ENCODE measurements at places on chromosomes 2 and 18.

DNA sequence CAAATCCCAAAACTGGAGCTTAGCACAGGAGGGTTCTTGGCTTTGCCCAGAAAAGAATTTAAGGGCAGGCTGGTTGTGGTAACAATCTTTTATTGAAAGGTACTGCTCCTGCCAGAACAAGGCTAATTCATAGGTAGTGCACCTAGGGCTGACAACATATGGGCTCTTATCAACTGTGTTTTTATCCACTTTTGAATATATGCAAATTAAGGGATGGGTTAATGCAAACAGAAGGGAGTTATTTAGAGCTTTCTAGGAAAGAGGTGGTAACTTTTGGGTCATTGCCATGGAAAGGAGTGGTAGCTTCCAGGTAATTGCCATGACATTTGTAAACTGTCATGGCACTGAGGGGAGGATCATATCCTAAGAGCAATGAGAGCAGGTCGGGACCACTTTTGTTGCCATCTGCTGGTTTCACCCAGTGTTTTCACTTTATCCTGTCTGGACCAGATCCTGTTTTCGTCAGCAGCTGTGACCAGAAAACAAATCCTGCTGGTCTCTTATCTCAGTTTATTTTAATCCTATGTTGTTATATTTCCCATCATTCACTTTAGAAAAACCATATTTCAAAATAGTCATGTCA, 981 bp downstream of the C2orf66 start:
- no peak for DNase-seq

GRCh38 chr18:76484749-76485387, 10.2 kb downstream of the ZNF516 start:
- DNase-seq, result no peak

GRCh38 chr2:74902281-74902860, 56.1 kb upstream of the POLE4 start:
- no peak for DNase-seq

DNA sequence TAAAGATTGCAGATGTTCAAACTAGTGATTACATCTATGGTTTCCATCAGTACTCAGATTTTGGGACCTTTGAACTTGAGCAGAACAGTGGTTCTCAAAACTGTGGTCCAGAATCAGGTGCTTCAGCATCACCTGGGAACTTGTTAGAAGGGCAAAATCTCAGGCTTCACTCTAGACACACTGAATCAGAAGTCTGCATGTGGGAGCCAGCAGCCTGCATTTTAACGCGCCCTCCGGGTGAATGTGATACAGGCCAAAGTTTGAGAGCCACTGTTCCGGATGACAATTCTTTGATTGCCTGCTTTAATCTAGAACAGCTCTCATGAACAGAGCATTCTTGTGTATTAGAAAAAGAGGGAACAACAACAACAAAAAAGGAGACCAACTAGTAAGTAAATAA, 261.7 kb downstream of the GPD2 start:
- DNase-seq, result no peak

GRCh38 chr2:18585526-18585925, 3.8 kb downstream of the NT5C1B start:
- DNase-seq, result no peak

- no peak for DNase-seq
Observed at GRCh38 chr2:74911061-74911460, 47.4 kb upstream of the POLE4 start.

GRCh38 chr2:77457665-77458064, 64.5 kb downstream of the LRRTM4 start:
- no peak for DNase-seq

DNA sequence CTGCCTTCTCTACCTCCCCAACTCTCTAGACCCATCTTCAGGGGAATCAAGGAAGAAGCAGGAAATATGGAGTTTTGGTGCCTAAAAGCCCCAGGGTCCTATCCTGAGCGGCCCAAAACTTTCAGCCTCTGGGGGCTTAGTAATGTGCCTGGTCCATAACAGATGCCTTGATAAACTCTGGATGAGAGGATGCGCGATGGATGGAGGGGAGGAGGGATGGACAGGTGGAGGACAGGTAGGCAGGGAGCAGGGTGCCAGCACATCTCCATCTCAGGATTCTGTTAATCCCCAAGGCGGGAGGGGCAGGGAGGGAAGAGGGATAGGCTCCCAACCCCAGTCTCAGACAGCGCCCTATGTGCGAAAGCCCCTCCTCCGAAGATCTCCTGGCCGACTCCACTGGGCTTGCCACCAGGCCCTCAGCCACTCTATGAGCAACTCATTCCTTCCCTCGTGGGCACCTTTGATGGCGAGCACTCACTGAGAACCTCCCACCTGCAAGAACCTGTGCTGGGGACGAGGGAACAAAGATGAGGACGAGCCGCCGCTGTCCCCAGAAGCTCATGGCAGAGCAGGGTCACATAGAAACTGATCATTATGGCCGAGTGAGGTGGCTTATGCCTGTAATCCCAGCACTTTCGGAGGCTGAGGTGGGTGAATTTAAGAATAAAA, 23.1 kb downstream of the HS1BP3 start:
- no peak for DNase-seq

- DNase-seq, result no peak
Observed at GRCh38 chr2:226652369-226652768, 147.3 kb downstream of the IRS1 start.

GRCh38 chr2:9422321-9423099, 818 bp downstream of the ITGB1BP1 start:
- peak; percentile 30 for DNase-seq

DNA sequence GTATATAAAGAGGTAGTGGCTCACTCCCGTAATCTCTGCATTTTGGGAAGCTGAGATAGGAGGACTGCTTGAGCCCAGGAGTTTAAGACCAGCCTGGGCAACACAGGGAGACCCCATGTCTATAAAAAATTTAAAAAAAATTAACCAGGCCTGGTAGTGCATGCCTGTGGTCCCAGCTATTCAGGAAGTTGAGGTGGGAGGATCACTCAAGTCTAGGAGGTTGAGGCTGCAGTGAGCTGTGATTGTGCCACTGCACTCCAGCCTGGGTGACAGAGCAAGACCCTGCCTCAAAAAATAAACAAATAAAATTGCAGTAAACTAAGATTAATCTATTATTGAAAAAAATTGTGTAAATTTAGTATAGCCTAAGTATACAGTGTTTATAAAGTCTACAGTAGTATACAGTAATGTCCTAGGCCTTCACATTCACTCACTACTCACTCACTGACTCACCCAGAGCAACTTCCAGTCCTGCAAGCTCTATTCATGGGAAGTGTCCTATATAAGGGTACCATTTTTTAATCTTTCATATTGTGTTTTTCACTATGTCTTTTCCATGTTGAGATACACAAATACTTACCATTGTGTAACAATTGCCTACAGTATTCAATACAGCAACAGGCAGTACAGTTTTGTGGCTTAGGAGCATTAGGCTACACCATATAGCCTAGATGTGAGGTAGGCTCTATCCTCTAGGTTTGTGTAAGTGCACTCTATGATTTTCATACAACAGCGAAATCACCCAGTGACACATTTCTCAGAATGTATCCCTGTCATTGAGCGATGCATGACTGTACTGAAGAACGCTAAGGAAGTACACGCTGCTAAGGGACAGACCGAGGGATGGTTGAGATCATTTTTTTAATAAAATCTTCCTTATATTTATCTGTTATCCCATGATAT, 10.4 kb upstream of the MAP4K3 start:
- no peak for DNase-seq

- DNase-seq, result no peak
Observed at GRCh38 chr2:121092095-121092494, 192.9 kb downstream of the TFCP2L1 start.

- DNase-seq, result no peak
Observed at GRCh38 chr2:110858993-110859701, 126.8 kb downstream of the ACOXL start.

DNA sequence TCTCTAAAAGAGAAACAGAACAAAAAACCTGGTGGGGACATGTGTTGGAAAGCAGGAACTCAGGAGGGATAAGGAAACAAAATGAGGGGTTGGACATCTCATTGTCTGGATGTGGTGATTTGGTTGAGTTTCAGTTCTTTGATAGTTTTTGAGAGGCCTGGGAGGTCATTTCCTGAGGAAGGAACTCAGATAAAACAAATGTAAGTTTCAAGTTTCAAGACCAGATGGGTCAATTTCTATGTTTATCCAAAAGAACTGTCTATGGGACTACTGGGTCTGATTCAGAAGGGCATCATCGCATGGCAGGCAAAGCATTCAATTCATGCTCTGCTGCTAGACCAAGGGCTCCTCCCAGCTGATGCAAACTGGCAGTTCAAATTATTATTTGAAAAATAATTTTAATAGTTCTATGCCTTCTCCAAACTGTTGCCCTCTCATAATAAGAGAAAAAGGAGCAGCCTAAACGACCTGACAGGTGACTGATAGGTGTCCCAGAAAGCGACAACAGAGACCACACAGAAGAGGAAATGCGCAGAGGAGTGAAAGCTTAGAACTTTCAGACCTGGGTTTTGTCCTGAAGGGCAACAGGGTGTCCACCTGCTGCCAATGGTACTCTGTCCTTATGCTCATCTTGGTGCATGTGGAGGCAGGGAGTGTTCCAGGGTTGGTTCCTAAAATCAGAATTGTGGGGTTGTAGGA, 39.3 kb upstream of the SH3RF3 start:
- no peak for DNase-seq

GRCh38 chr2:239114119-239114581, 266.3 kb downstream of the TWIST2 start:
- no peak for DNase-seq

GRCh38 chr2:12719400-12720277, 2.9 kb downstream of the TRIB2 start:
- DNase-seq, result no peak

GRCh38 chr2:190695739-190696138, 46.9 kb downstream of the NAB1 start:
- no peak for DNase-seq

- no peak for DNase-seq
Observed at GRCh38 chr2:29262681-29263260, 147.6 kb downstream of the CLIP4 start.

DNA sequence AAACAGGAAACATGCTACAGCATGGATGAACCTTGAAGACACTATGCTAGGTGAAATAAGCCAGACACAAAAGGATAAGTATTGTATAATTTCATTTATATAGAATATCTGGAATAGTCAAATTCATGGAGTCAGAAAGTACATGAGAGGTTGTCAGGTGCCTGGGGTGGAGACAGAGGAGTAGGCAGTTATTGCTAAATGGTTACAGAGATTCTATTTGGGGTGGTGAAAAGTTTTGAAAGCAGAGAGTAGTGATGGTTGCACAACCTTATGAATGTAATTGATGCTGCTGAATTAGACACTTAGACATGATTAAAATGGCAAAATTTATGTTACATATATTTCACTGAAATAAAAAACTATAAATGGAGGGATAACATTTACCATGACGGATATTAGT, 197.4 kb downstream of the VAPA start:
- no peak for DNase-seq

DNA sequence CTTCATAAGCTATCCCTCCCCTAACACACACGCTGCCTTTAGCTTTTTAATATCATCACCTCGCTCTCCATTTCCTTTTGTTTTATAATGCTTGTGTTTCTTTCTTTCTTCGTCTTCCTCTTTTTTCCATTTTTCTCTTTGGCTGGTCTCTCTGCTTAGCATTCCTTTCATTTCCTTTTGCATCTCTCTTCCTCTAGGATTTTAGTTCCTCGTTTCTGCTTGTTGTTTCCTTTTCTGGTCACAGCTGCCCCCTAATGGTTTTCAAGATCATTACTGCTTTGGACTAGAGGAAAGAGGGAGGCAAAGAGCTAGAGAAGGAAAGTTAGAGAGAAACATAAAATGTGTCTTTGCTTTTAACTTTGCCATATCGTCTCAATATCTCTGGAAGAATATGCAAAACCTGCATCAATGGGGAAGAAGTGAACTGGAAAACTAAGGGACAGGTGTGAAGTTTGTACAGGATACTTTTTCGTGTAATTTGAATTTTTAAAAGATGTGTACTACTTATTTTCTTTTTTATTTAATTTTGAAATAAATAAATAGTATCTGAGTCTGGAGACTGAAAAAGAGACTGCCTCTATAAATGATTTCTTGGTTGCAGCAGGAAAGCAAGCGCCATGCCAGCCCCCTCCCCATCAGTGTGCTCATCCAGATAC, 6.3 kb upstream of the NRP2 start:
- no peak for DNase-seq

Data from CD8-positive, alpha-beta memory T cell (primary cell).